Stimulated activated CD8-positive, alpha-beta memory T cell treated with anti-CD3 and anti-CD28 coated beads, Interleukin-12 subunit alpha, Interleukin-12 subunit beta, amount 100 ng/mL, for 4 hours (primary cell): ENCODE measurements at places on chromosomes 12 and 14.

DNA sequence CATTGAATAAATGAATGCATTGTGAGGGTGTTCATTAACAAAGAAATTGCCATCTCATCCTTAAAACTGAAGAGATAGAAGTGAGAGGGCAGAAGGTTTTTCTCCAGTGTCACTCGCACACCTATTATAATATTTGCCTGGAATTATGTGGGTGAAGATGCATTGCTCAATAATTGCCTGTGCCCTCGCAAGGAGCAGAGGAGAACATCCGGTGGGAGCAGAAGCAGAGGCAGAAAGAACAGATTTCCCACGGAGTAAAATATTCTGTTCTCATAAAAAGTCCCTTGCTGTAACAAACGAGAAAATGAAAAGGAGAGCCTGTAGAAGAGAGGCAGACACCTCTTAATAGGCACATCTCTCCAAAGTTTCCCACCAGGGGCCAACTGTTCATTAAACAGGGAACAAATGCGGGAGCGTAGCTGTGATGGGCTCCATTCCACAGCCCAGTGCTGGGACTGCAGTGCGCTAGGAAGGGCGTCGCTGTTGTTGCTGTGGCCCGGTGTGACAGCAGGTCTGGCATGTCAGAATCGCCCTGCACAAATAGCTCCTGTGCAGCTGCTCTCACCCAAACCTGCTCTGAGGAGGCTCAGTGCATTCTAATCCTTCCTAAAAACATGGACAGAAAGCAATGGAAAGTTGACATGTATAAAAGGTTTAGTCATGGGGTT, 359.8 kb downstream of the APAF1 start:
- no peak for DNase-seq

GRCh38 chr12:125773033-125773640, 707.9 kb downstream of the AACS start:
- no peak for DNase-seq

DNA sequence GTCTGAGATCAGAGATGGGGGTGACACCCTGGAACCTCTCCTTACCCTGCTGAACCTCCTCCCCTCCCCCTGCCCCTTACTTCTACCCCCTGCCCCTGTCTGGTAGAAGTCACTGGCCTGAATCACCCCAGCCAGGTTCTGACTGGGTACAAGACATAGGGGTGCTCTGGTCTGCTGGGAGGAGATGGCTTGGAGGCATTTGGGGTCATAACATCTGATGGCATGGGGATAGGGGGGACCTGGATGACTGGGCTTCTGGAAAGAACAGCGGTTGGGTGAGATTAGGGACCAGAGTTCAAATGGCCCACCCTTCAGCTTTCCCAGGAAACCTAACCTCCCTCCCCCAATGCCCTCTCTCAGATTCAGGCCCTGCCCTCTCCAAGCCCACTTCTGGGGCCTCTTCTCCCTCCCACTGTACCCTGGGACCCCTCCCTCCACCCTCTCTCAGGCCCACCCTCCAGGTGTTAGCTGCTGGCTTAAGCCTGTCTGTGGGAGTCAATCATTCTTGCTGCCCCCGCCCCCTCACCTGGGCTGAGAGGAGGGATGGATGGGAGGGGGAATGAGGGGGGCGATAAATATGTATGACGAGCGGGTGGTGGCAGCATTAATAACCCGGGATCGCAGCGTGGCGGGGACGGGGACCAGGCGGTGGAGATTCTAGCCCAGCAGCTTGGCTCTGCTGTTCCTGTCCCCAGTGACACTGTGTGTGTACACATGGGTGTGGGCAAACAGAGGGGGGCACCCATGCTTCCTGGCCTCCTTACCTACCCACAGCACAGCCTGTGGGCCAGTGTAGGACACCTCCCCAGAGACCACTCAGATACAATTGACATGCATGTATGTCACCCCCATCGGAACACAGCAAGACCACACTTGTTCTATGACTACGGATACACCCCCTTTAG, 5.9 kb downstream of the NXPH4 start:
- DNase-seq: no peak

DNA sequence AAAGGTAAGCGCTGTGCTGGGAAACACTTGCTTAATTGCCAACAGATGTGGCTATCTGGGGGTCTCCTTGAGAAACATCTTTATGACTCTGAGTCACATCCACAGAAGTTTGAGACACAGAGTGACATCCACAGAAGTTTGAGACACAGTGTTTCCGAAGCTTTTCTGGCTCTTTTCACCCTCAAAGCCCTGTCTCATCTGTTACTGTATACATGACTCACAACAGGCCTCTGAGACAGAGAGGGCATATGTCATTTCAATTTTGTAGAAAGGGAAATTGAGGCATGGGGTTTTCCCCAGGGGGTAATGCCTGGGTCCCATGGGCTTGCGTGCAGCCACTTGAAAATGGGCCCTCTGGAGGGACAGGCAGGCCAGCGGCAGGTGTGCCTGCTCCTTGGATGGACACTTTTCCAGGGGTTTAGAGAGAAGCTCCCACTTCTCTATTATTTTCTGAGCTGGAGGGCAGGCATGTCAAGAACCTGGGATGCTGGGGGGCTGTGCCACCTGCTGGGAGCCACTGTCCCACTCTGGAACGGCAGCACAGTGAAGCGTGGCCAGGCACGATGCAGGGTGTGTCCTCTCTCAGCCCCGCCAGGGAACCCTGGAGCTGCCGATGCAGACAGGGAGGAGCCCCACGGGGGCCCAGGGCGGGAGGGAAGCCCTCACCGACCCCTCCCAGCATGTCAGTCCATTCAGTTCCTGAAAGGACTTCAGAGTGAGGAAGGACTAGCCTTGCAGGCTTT, 111.3 kb upstream of the FKBP4 start:
- DNase-seq: no peak

- no peak for DNase-seq
These were observed 6.6 kb downstream of the LHX5 start for GRCh38 chr12:113464852-113465719.

DNA sequence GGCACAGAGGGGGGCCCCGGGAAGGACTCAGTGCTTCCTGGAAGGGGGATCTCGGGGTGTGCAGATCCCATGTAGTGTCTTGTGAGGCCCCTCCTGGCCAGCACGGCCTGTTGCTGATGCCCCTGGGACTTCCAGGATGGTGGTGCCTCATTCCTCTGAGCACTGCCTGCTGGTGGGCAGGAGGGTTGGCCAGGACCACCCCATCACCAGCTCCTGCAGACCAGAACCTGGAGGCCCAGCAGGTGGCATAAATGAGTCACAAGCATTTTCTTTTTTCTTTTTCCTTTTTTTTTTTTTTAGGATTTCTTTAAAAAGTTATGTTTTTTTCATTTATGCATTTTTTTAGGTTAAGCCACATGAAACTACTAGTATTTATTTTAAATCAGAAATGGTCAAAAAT, 8.0 kb downstream of the MMP17 start:
- no peak for DNase-seq

DNA sequence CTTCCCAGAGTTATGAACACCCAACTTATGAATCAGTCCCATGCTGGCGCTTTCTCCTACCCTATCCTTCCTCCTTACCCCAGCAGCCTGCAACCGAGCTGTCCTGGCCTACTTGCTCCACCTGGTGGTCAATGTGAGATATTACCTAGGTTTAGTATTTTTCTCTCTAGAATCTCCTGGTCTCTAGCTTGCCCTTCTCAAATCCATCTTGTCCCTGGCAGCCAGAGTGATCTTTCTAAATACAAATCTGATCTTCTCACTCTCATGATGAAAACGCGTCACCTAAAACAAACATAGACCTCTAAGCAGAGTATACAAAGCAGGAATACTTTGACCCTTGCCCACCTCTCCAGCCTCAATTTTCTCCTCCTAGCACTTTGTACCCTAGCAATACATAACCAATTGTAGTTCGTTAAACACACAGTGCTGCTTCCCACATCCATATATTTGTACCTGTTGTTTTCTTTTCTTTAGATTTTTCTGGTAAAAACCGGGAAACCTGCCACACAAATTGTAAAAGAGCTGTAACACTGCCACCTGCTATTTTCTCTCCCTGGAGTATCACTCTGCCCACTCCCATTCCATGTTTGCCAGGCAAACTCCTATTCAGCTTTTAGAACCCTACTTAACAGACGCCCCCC, 20.0 kb upstream of the TCP11L2 start:
- peak; percentile 4 for DNase-seq

DNA sequence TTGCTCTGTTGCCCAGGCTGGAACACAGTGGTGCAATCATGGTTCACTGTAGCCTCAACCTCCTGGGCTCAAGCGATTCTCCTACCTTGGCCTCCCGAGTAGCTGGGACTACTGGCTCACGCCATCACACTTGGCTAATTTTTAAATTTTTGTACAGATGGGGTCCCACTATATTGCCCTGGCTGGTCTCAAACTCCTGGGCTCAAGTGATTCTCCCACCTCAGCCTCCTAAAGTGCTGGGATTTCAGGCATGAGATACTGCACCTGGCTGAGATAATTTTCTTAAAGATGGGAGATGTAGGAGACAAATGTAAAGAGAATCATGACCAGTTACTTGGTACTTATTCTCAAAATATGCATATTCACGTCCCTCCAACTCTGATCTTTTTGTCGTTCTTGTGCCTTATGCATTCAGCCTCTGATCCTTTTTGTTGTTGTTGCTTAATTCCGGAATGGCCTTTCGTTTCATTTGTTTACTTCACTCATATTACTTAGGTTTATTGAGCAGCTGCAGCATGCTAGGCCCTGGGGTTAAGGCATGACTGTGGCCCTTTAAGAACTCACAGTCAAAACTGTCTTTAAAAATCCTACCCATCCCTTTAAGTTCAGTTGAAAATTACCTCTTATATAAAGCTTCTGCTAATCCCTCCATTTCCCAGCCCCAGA, 8.9 kb downstream of the RBMS2 start:
- DNase-seq: no peak

DNA sequence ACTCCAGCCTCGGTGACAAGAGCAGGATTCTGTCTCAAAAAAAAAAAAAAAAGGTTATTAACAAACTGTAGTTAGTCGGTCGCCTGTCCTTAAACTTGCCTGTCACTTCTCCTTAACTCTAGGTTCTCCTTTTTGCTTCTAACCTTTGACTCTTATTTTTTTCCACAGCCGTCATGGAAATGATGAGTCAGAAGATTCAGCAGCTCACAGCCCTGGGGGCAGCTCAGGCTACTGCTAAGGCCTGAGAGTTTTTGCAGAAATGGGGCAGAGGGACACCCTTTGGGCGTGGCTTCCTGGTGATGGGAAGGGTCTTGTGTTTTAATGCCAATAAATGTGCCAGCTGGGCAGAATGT, 418 bp upstream of the MYG1 start:
- DNase-seq: no peak

- DNase-seq: no peak
These were observed 39.7 kb upstream of the VCPKMT start for GRCh38 chr14:50156111-50156510.

- no peak for DNase-seq
These were observed 94.0 kb downstream of the ESR2 start for GRCh38 chr14:64200170-64200569.

DNA sequence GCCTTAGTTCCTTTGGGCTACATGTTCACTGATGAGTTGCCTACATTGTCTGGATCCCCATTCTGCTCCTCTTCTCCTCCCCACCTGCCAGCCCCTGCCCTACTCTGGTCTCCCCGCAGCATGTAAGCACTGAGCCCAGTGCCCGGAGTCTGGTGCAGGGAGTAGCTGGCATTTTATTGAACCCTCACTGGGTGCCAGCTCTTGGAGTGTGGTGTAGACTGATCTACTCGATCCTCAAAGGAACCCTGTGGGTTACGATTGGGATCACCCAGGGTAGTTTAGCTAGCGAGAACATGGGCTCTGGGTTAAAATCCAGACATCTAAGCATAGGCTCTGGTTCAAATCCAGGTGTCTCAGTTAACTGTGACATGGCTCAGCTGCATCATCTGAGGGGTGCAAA, 8.3 kb upstream of the SERPINA6 start:
- DNase-seq: no peak

- DNase-seq: no peak
These were observed 73.4 kb downstream of the PPM1H start for GRCh38 chr12:62861586-62861985.

GRCh38 chr12:5817246-5817645, 127.8 kb downstream of the ANO2 start:
- DNase-seq: no peak

DNA sequence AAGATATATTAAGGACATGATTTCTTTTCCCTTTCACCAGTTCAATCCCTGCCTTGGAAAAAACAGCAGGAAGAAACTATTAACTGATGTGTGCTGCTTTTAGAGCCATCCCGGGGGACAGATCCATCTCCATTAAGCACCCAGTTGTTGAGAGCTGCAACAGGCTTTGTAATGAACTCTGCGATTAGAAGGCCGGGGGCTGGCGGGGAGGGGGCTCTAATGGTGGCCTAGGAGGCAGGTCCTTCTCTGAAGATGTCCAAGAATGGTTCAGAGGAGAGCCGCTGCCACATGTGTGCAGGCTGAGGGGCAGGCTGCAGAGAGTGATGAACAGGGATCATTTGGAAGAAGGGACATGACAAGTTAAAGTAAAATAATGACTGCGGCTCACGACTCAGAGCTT, 67.8 kb downstream of the GALNT8 start:
- DNase-seq: no peak

GRCh38 chr12:127539226-127539858, 727.6 kb upstream of the TMEM132C start:
- no peak for DNase-seq
